Stimulated activated naive CD8-positive, alpha-beta T cell treated with anti-CD3 and anti-CD28 coated beads, Interleukin-15, Interleukin-2, amounts not matched to agents 100 U/mL and 50 U/mL, for 24 hours (primary cell): ENCODE measurements at places on chromosomes 16 and 17.

DNA sequence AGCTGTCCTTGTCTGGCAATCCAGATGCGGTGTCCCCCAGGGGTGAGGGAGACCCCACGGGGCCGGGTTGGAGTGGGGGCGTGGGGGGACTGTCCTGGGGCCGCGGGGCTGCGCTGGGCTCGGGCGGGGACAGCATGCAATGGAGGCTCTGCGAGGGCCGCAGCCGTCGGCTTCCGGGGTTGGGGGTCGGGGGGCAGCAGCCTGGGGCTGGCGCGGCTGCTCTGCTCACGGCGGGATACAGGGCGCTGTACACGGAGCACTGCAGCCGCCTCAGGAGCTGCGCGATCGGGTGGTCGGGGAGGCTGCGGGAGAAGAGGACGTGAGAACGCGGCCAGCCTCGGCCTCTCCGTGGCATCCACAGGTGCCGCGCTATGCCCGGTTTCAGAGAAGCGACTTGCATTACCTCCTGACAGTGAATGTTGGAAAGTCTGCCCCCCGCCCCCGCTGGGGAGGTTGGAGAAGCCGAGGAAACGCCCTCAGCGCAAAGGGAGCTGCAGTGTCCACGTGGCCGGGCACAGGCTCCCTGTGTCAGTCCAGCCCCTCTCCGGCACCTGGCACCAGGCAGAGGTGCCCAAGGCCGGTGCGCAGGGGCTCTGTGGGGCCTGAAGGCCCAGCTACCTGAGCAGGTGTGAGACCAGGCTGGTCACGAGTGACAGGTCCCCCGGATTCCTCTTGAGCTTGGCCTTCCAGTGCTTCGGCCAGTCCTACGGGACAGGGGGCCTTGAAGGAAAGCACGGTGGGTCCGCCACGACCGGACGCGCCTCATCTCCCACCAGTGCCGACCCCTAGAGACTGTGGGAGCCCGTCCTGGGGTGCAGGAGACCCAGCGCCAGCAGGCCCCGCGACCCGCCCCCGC lies 9.4 kb upstream of the SPATA2L start:
- no peak for DNase-seq

GRCh38 chr17:32100971-32101631 lies 41.2 kb upstream of the RHOT1 start:
- DNase-seq = no peak

GRCh38 chr17:6098050-6098822 lies 28.1 kb downstream of the WSCD1 start:
- no peak for DNase-seq

DNA sequence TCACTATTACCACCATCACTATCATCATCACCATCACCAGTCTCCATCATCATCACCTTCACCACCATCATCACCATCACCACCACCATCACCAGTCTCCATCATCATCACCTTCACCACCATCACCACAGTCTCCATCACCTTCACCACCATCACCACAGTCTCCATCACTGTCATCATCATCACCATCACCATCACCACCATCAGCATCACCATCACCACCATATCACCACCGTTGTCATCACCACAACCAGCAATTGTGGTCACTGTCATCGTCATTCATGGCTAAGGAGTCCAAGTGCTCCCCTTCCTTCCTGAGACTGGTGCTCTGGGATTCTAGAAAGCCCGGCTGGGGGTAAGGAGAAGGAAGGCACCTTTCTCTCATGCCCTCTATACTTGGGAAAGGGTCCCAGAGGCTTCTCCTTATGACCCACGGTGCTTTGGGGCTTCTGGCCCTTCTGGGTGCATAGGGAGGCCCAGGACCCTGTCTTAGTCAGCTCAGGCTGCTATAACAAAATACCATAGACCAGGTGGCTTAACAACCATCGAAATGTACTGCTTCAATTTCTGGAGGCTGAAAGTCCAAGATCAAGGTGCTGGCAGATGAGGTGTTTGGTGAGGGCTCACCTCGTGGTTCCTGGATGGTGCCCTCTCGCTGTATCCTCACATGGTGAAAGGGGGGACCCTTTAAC lies 93.4 kb upstream of the GSE1 start:
- DNase-seq = no peak

DNA sequence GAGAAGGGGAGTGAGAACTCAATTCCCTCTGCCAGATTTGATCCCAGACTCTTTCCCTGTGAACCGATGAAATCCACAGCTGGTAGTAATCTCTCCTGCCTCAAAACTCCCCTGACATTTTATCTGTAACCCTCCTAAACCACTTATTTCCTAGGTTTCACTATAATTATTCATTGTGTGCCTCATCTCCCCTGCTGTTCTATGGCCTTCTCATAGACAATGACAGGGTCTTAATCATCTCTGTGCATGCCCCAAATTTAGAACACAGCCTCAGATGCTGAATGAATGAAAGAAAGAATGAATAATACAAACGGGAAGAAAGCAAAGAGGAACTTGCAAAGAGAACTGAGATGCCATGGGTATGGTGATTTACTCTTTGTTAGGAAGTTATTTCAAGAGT lies 451.1 kb downstream of the HS3ST3B1 start:
- DNase-seq = no peak

- DNase-seq = no peak
Measured at GRCh38 chr17:43416998-43417890, 18.5 kb downstream of the ARL4D start.

DNA sequence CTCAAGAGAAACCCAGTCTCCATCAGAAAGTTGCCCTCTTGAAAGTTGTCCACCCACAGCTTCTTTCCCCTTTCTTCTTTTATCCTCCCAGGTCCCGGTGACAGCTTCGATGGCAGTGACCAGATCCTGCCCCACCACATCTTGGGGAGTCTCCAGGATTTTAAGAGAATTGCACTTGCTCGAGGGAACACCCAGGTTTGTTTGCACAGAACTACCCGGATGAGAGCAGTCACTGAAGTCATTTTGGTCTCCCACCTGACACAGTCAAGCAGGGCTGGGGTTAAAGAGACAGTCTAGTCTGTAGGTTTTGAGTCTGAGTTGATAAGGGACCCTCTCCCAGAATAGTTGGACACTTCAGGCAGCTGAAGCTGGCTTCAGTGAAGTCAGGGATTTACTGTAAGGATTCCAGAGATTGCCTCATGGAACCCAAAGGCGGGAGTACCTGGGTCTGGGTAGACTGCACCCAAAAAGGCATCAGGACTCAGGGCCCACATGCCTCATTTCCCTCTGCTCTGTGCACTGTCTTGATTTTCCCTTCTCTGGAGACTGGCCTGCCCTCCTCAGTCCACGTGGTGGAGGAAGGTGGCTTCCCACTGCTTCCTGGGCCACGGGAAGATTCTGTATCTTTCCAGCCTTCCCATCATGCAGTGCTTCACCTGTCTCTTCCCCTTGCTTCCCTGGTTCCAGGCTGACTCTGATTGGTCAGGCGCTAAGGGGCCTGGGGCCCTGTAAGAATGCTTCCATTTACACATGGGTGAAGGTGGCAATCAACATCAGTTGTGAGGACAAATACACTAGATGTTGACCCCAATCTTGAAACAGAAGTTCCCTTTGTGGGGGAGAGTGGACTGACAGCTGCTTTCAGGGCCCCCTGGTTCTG lies 9.5 kb downstream of the MYCBPAP start:
- DNase-seq = no peak

- no peak for DNase-seq
Measured at GRCh38 chr17:10606110-10606509, 51.0 kb downstream of the MYH3 start.

GRCh38 chr17:75155191-75155601 lies 884 bp upstream of the JPT1 start:
- DNase-seq = no peak

DNA sequence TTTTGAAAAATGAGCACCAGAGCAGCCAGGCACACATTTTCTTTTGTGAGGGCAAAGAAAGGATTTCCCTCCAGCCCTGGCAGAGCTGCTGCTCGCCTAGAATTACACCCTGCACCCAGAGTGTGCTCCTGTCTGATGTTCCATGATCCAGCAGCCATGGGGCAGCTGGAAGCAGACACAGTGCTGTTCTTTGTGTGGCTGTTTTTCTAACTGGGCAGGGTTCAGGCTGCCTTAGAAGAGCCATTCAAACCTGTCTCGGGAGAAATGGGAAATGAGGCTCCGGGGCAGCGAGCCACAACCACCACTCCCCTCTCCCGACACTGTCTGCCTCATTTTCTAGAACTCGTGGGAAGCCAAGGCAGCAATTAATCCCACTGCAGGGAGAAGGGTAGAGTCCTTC lies 28.9 kb downstream of the LITAF start:
- no peak for DNase-seq

DNA sequence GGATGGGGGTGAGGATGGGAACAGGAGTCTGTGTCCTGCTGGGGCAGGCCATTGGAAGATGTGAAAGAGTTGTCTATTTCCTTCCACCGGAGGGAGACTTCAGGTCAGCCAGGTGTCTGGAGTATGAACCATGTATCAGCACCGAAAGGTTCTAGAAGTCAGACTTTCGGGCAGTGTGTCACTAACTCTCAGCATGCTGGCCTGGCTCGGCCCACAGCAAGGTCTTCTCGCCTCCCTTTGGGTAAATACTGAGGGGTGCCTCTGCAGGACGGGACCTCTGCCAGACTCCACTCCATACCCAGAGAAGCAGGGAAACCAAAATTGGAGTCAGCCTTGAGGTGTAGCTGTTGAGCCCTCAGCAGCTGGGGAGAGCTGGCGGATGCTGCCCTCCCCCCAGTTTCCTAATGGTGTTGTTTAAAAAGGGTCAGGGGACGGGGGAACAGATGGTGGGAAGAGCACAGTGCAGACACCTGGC lies 507 bp downstream of the CIITA start:
- DNase-seq = no peak

GRCh38 chr16:65809627-65810026 lies 556.9 kb upstream of the CDH5 start:
- DNase-seq = no peak

- peak; percentile 47 for DNase-seq
Measured at GRCh38 chr16:22373662-22374310, 633 bp downstream of the CDR2 start.

GRCh38 chr16:89322321-89323119 lies 105.0 kb downstream of the ZNF778 start:
- DNase-seq = no peak

GRCh38 chr16:83847371-83848225 lies 39.8 kb downstream of the HSBP1 start:
- no peak for DNase-seq

DNA sequence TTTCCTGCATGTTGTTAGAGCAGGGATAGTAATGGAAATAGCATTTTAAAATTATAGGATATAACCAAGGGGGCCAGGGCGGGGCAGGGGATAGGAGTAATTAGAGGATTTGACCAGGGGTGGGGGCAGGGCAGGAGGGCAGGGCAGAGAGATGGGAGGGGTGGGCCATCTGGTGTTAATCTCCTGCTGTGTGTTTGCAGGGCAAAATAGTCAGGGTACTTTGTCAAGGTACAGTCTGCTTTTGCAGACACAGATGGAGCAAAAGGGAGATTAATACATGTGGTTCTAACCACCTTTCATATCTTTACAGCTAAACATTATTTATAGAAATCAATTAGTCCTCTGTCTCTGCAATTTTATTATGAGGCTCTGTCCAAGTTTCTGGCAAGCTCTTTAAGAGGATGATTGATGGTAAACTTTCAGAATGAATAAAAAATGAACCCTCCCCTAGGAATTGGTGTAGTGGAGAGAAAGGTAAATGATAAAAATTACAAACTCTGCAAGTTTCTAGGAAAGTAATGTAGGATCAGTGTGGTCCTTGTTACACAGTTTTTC lies 6.6 kb downstream of the ANKFN1 start:
- no peak for DNase-seq

DNA sequence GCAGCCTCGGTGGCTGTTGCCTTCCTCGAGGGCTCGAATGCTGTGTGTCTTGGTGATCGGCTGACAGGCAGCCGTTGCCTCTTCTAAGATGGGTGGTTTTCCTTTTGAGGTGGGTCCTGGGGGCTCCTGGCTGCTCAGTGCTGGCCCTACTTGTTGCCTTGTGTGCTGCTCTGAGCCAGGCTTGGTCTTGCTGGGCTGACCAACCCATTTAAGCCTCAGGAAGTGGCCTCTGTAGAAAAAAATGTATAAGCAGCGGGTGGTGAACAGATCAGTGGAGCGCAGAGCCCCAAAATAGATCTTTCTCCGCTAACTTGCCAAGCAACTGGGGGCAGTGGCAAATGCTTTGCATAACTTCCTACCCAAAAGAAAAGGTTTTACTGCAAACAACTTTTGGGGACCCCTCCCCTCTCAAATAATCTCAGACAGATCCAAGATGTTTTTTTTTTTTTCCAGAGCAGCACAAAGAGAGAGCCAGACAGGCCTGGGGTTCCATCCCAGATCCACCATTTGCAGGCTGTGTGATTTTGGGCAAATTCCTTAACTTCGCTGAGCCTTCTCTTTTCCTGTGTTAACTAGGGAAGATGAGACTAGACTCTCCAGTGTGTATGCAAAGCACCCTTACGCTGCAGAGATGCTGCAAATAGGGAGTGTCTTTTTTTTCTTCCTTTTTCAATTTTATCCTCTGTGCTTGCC lies 42.5 kb downstream of the PLCG2 start:
- DNase-seq = no peak

GRCh38 chr16:59192551-59193199 lies 458.6 kb upstream of the GOT2 start:
- peak; percentile 32 for DNase-seq

GRCh38 chr16:47927330-47927729 lies 228.5 kb downstream of the ABCC12 start:
- no peak for DNase-seq
